D721Med (cell line): ENCODE measurements at places on chromosomes 2 and 18.

DNA sequence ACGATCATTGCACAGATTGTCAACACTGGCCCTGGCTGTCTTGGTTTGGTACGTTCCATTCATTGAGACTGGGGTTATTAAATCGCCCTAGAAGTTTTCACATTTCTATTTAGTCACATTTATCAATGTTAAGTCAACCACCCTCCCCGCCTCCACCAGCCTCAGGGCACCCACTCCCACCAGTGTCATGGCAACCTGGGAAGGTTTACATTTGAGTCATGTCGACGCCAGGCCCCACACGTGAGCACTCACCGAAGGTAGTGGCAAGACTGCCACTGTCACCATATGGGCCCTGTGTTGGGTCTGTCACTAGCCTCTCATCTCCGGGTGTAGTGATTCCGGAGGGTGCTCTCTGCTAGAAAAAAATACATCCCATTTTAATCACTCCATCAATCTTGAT lies 194.2 kb downstream of the TWIST2 start:
- no peak for DNase-seq

GRCh38 chr2:83531206-83531826 lies 927.8 kb downstream of the SUCLG1 start:
- no peak for DNase-seq

GRCh38 chr2:62604336-62604735 lies 98.3 kb upstream of the TMEM17 start:
- DNase-seq, result no peak

DNA sequence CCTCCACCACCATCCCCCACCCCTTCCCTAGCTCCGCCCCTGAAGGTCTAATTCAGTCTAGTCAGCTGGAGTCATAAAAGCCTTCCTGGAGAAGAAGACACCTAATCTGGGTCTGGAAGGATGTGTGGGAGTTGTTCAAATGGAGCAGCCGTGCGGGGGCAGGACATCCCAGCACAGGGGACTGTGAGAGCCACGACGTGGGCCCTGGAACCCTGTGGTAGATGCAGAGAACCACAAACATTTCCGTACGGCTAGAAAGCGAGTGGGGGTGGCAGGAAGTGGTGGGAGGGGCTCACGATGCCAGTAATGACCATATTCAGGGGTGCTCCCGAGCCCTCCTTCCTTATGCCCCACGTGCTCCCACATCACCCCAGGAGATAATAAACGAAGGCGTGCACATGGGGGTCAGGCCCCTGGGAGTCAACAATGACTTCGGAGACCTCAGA lies 20.9 kb upstream of the COL6A3 start:
- DNase-seq, result no peak

GRCh38 chr2:162211732-162212131 lies 31.5 kb downstream of the FAP start:
- DNase-seq, result no peak

DNA sequence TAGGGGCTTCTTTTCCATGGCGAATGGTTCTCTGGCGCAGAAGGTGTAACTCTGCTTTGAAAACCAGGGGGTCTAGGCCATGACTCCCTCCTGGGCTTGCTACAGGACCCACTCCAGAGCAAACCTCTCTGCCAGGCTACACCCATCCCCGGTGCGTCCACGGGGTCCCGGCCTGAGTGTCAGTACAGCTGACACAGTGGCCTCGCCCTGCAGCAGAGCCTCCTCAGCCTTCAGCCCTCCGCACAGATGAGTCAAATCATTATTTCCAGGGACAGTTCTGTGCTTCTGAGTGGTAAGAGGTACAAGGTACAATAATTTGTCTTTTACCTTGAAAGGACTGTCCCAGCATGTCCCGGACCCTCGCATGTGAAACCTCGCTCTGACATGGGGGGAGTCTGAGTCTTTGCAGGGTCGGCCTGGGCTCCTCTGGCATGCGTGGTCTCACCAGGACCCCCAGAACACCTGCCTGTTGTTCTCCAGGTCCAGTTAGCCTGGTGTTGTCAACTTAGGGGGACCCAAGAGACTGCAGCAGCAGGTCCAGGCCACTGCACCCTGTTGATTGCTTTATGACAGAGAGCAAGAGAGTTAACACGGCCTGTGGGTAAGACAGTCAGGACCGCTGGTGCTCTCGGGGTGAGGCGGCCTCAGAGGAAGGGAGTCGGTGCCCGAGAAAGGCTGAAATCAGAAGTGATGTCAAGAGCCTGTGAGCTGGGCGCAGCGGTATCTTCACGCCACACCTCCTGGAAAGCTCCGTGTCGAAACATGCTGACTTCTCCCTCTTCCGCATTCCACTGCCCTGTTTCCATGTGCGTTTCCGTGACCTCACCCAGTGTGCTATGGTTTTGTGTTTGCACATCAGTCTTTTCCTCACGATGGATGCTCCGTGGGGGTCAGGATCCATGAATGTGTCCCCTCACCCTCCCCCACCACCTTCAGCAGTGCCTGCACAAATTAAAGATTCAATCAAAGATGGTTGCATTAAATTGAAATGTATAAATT lies 340.1 kb downstream of the EIPR1 start:
- no peak for DNase-seq

- no peak for DNase-seq
These were observed 3.0 kb upstream of the NMUR1 start for GRCh38 chr2:231533086-231533776.

DNA sequence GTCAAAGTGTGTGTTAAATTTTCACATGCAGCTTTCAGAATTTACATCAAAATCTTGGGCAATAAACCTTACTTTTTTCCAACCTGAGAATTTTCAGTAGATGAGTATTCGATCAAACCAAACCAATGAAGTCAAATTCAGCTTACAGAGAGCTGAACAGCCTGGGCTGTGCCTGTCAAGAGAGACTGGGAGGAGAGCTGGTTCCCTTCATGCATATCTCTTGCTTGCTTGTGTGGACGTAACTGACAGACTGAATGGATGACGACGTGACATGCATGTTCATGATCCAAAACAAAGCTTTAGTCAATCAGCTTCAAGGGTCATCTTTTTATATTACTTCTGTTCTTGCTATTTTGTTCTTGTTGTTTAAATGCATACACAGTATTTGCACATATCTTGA lies 145.2 kb downstream of the GALNT3 start:
- DNase-seq, result no peak

DNA sequence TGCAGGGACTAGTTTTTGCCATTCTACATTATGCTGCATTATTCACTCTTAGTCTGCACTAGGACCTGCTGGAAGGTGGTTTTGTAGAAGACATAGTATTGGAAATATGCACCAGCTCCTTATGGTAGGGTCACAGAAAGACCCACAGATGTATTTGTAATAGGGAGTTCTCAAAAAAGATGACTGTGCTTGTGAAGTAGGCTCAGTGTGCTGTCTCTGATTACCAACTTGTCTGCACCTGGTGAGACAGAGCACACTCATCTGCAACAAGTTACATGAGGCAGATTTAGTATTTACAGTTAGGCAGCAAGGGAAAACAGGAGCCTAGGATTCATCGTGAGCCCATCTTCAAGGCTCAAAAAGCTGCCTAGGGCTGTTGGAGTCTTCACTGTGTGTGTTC lies 29.4 kb downstream of the RHBDD1 start:
- no peak for DNase-seq

- DNase-seq, result no peak
These were observed 1.6 kb upstream of the NAGK start for GRCh38 chr2:71066856-71067255.

DNA sequence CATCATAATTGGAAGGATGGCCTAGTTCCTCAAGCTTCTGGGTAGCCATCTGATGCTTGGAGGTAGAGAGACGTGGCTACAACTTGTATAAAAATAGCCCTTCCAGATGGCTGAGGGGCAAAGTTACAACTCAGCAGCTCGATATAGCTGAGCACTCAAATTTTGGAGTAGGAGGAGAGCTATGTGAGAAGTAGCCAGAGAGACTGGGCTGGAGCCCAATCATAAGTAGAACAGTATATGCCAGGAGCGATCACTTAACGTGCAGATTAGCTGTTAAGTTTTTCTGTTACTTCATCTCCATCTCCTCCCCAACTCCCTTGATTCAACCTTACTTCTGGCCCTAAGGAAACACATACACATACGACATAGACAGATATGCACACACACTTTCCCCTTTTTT lies 28.8 kb downstream of the CNRIP1 start:
- no peak for DNase-seq

DNA sequence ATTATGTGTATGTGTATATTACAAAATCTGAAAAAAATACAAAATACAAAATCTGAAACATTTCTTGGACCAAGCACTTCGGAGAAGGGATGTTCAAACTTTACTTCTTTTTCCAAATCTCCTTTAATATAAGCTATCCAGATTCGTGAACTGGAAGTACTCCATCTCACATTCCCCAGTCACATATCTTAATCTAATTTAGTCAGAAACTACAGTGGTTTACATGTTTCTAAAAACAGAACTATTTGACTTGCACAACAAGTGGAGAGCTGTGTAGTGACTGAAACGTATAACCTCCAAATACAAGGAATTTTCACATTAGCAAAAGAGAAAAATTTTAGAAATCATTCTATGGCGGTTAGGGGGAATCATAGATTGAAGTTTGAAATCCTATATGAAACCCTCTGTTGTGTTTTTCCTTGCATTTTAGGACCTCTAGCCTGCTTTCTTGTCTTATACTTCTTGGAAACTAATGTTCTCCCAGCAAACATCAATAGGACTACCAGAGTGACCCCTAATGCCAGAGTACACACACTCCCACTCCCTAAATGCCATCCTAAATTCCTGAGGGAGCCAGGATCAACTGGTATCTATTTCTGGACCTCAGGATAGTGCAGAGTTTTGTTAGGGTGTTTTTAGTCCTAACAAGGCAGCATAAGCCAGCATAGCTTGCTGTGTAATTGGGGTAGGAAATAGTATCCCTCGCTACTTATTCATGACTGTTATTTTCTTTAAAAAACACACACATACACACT lies 30.2 kb upstream of the ROCK1 start:
- DNase-seq, result no peak

DNA sequence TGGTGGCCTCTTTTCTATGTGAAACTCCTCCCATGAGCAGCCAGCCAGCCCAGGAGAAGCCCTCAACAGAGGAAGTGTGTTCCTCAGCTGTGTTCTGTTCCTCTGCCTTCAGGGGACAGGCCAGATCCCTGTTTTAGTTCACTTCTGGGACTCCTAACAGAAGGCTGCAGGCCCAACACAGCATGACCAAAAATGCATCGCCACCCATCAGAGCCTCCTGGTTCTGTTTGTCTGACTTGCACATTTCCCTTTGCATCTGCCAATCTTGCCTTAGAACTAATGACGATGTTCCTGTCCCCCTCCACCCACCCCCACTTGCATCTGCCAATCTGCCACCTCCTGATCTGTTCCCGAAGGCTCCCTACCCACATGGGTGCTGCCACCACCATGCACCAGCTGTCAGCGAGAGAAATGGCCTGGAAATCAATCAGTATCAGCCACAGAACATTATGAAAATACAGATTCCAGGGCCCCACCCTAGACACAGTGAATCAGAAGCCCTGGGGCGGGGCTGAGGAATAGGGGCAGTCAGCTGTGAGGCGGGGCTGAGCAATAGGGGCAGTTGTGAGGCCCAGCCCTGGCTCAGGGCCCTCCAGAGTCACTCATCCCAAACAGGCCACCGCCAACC lies 51.0 kb downstream of the FAM168B start:
- no peak for DNase-seq

DNA sequence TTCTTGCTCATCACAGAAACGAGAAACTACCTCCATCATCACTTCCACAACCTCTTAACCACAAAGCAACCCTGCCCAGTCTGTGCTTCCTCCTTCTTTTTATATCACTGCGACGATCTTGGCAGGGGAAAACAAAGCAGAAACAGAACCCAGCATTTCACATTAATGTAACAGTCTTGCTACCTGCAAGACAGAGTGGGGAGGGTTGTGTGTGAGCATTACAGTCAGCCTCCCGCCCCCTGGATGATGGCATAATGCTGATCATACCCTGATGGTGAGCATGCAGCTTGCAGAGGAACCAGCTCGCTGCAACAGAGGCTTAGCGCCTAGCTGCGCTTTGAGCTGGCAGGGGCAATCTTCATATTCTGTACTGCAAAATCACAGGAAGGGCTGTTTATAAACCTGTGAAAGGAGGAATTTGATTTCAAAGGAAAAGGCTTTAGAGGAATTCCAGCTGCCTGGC lies 376.1 kb downstream of the IRS1 start:
- DNase-seq, result no peak

DNA sequence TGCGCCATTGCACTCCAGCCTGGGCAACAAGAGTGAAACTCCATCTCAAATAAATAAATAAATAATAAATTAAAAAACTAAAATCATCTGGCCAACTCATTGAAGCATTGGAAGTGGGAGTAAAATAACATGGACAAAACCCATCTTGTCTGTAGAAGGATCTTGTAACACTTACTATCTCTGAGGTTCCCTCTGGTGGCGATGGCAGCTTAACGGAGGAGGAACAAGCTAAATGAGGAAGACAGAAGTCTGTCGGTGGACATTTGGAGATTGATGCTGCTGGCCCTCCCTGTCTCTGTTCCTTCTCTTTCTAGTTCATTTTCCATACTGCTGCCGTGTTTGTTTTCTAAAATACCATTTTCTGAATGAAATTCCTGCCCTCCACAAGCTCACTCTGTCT lies 43.4 kb downstream of the ZCCHC2 start:
- no peak for DNase-seq

DNA sequence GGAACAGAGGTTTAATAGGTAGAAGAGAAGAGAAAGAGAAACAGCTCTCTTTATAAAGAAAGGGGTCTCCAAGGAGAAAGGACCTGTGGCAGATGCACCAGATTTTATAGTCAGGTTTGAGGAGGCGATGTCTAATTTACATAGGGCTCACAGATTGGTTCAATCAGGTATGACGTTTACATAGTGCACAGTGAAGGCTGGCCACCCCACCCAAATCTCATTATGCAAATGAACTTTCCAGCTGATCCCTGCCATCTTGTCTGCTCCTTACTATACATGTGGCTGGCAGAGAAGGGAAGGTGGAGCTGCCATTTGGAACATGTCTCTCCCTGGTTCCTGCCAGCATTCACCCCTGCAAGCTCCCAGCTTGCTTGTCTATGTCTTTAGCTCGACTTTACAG lies 557.8 kb downstream of the SUCLG1 start:
- DNase-seq, result no peak

DNA sequence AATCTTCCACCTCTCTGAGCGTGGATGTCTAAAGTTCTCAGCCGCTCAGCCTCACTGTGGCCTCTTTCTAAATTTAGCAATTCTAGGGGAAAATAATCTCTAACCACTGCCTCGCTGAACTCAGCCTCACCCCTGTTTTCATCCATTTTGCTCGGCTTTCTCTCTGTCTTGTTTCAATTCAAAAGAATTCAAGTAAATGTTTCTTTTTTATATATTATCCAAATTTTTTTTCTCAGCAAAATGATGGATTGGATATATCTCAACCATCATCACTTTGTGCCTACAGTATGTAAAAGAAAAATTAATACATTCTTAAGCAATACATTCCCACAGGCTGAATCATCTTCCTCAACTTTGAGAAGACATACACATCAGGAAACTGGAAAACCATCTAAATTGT lies 24.0 kb upstream of the GALNT5 start:
- no peak for DNase-seq

DNA sequence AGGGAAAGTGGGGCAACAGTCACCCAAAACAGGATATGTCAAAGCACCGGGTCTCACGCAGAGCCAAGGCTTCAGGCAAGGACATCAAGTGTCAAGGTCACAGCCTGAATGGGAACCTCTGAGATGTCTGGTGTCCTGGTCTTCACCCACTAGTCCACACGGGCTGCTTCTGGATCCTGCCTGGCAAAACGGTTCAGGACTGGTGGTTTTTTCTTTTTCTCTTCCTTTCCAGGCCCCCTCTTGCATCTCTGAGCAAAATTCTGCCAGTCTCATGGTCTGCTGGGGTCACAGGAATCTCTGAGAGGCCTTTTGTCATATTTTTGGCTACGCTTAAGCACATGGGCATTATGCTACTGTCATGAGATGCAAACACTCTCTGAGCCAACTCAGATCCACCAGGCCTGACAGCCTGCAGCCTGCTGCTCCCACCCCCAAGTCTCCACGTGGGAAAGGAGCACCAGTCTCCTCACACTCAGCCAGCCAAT lies 518.2 kb upstream of the ZEB2 start:
- DNase-seq, result no peak
